ENCODE measurements at places on chromosomes 11 and 22. TPM values are rescaled to one million over a fixed set of nuclear protein-coding genes. Genes with fewer than 3 reads are reported as not detected.

The LRRC74B gene
- total RNA-seq: not detected

The ANO1 gene
- total RNA-seq: 53.3 TPM

The RIN1 gene
- 3.1 TPM for total RNA-seq

GRCh38 chr22:50184902-50185374 is 775 bp upstream of the TRABD start:
- peak overlapping the region; percentile 68 for H3K27ac ChIP-seq
- H3K4me1 ChIP-seq: peaks cover 57% of the 10 kb centered on the region
- peak overlapping the region; percentile 87 for H3K4me3 ChIP-seq
- no peak for DNase-seq
- H3K27me3 ChIP-seq: no peaks in the 10 kb centered on the region

- peaks cover 20% of the 10 kb centered on the region for H3K4me1 ChIP-seq
- no peaks in the 10 kb centered on the region for H3K36me3 ChIP-seq
- DNase-seq: no peak
- no peak overlapping the region for H3K4me3 ChIP-seq
Observed at GRCh38 chr11:2837096-2837601, 48.4 kb downstream of the CDKN1C start.

GRCh38 chr22:31561238-31561887 is 65.0 kb downstream of the SFI1 start:
- H3K36me3 ChIP-seq: peaks cover 5% of the 10 kb centered on the region
- no peak overlapping the region for H3K27ac ChIP-seq
- no peaks in the 10 kb centered on the region for H3K27me3 ChIP-seq
- no peak overlapping the region for H3K4me3 ChIP-seq

DNA sequence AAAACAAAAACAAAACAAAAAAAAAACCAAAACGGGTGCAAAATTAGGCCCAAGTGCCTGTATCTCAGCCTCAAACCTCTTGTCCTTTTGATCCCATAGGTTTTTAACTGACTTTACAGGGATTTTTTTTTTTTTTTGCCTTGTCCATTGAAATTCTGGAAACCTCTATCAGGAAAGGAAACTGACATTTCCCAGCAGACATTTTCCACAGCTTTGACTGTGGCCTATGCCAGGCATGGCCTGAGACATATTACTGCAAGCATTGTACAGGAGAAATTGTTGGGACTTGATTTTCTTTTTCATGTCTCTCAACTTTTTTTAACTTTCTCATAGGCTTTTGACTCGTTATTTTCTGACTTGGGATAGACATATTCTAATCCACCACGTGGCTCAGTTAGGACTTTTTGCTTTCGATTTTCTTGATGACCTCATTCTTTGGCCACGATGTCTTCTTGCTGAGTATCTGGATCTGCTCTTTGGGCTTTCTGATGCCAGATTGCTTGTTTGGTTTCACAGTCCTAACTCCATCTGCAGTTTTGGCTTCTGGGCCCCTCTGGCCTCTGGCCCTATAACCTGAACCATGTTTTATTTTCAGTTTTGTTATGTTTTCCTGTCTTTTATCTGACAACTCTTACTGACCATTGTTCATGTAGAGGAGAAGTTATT is 336.1 kb upstream of the C11orf87 start:
- no peak overlapping the region for H3K27ac ChIP-seq
- no peak for DNase-seq
- no peak overlapping the region for H3K4me3 ChIP-seq
- H3K4me1 ChIP-seq: no peaks in the 10 kb centered on the region
- H3K36me3 ChIP-seq: no peaks in the 10 kb centered on the region

DNA sequence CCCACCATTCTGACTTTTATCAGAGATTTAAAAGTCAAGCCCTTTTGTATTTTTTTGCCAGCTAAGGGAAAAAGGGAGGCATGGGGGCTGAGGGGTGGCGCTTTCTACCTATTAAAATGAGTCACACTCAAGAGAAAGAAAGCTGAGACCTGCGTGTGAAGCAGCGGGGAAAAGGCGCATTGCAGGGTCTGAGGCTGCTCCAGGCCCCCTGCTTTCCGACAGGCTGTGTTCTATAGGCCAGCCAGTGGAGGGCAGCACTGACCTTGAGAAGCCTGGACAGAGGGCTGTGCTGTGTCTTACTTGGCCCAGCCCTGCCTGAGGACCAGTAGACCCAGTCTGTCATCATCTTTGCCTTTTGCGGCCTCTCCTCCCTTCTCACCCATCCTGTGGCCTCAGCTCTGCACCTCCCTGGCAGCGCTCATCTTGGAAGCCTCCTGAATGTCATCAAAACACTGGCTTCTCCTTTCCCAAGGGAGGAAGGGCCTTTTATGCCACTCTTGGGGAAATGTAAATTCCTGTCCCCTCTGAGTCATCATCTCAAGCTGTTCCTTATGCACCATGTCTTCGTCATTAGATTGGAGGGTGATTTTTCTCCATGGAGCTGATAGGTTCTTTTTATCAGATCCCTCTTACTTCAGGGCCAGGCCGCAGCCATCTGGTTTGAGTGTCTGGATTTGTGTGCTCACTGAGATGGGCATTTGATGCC is 12.6 kb upstream of the MAPK8IP1 start:
- DNase-seq: no peak
- no peak overlapping the region for H3K27ac ChIP-seq
- no peaks in the 10 kb centered on the region for H3K27me3 ChIP-seq
- H3K36me3 ChIP-seq: peaks cover 98% of the 10 kb centered on the region

DNA sequence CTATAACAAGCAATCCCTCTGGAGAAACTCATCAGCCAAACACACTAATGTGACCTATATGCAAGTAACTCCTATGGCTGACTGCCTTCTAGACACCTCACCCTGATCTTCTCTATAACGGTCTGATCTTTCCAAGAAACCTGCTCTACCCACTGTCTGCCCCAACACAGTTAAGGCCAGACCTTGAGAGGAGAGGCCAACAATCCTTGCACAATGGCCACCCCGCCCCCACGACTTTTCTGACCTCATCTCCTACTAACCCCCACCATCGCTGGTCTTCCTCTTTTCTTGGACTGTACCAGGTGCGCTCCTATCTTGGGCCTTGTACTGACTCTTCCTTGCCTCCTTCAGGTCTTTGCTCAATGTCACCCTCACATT is 12.5 kb downstream of the HIRA start:
- no peak for DNase-seq
- H3K27ac ChIP-seq: no peak overlapping the region
- no peaks in the 10 kb centered on the region for H3K27me3 ChIP-seq
- no peaks in the 10 kb centered on the region for H3K36me3 ChIP-seq
- H3K4me3 ChIP-seq: no peak overlapping the region
